ENCODE measurements at places on chromosomes 13 and 19.

GRCh38 chr19:13881692-13882418 lies 4.9 kb downstream of the NANOS3 start:
- H3K4me1 ChIP-seq: peaks cover 60% of the 10 kb centered on the region
- no peaks in the 10 kb centered on the region for H3K36me3 ChIP-seq
- no peaks in the 10 kb centered on the region for H3K27me3 ChIP-seq
- DNase-seq: no peak

DNA sequence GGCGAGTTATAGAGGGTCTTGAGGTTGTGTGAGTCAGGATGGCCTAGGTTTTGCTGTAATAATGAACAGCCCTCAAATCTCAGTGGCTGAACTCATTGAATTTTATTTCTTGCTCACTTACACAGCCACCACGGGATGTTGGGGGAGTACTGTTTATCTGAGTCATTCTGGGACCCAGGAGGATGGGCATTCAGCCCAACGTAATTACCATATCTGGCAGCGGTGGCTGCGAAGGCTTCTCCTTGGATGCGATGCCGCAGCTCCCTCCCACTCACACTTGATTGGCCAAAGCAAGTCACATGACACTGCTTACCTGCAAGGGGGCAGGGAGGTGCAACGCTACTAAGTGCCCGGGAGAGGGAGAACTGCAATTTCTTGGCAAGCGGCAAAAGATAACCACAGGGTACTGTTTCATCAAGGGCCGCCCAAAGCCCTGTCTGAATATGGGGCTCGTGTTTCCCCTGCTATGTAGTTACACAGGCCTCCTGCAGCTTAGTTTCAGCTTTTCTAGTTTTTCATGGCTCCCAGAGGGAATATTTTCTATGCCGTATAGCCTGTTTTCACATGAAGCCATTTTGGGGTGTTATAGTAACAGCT lies 19.9 kb downstream of the ZSWIM9 start:
- H3K4me3 ChIP-seq: no peak overlapping the region
- no peak for DNase-seq
- no peaks in the 10 kb centered on the region for H3K27me3 ChIP-seq
- no peak overlapping the region for H3K27ac ChIP-seq

DNA sequence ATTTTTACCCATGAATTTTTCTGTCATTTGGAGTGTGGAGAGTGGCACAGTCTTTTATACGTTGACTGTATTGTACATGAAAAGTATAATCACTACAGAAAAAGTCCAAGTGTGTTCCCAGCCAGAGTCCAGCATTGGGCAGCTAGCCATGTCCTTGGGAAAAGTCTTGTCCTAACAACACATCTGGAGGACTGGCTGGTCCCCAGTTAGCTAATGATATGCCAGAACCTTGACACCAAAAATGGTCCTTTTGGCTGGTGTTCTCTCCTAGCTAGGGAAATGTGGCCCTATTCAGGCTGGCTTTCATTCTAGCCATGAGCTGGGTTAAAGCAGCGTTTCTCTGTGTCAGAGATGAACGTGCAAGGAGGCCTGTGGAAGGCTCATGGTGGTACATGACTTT lies 98.9 kb downstream of the ESD start:
- H3K4me1 ChIP-seq: peaks cover 5% of the 10 kb centered on the region
- no peak overlapping the region for H3K4me3 ChIP-seq
- H3K27ac ChIP-seq: no peak overlapping the region
- no peaks in the 10 kb centered on the region for H3K27me3 ChIP-seq
- H3K36me3 ChIP-seq: peaks cover 59% of the 10 kb centered on the region

GRCh38 chr19:40662925-40663694 lies 27.3 kb downstream of the NUMBL start:
- peak; percentile 98 for DNase-seq
- H3K4me1 ChIP-seq: peaks cover 22% of the 10 kb centered on the region
- peak overlapping the region; percentile 82 for H3K4me3 ChIP-seq

DNA sequence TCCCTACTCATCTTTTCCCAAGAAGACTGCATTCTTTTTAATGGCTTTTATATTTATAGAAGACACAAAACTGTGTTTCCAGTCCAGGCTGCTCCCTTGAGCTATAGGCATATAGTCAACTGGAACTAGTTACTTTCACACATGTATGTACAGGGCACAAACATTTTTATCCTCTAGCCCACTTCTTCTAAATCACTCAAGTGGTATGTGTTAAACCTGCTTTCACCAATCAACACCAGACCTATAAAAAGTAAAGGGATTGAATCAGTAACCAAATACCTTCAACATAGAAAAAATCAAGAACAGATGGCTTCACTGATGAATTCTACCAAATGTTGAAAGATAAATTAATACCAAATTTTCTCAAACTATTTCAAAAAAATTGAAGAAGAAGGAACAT lies 584.2 kb upstream of the SLITRK1 start:
- DNase-seq: no peak
- H3K27me3 ChIP-seq: no peaks in the 10 kb centered on the region
- H3K4me3 ChIP-seq: no peak overlapping the region
- no peaks in the 10 kb centered on the region for H3K36me3 ChIP-seq
- no peaks in the 10 kb centered on the region for H3K4me1 ChIP-seq
- H3K27ac ChIP-seq: no peak overlapping the region

Measured in spleen (tissue), 13 donors.